ENCODE measurements at places on chromosomes 7 and 10.

- no peaks in the 10 kb centered on the region for H3K4me1 ChIP-seq
- H3K27ac ChIP-seq: no peak overlapping the region
- no peak for DNase-seq
Measured at GRCh38 chr10:32393911-32394310, 47.0 kb upstream of the EPC1 start.

GRCh38 chr10:110821508-110821907 is 50.2 kb upstream of the PDCD4 start:
- H3K4me1 ChIP-seq: peaks cover 80% of the 10 kb centered on the region
- peak overlapping the region; percentile 87 for H3K27ac ChIP-seq
- peak; percentile 88 for DNase-seq
- H3K27me3 ChIP-seq: no peaks in the 10 kb centered on the region
- H3K36me3 ChIP-seq: no peaks in the 10 kb centered on the region
- no peak overlapping the region for H3K4me3 ChIP-seq

GRCh38 chr7:102277901-102278300 is 8.8 kb upstream of the SH2B2 start:
- H3K36me3 ChIP-seq: no peaks in the 10 kb centered on the region
- H3K27ac ChIP-seq: no peak overlapping the region
- no peak for DNase-seq

- no peak overlapping the region for H3K4me3 ChIP-seq
- no peaks in the 10 kb centered on the region for H3K27me3 ChIP-seq
- DNase-seq: no peak
- H3K27ac ChIP-seq: peak overlapping the region; percentile 10
Measured at GRCh38 chr10:4280461-4281189, 495.6 kb upstream of the KLF6 start.

DNA sequence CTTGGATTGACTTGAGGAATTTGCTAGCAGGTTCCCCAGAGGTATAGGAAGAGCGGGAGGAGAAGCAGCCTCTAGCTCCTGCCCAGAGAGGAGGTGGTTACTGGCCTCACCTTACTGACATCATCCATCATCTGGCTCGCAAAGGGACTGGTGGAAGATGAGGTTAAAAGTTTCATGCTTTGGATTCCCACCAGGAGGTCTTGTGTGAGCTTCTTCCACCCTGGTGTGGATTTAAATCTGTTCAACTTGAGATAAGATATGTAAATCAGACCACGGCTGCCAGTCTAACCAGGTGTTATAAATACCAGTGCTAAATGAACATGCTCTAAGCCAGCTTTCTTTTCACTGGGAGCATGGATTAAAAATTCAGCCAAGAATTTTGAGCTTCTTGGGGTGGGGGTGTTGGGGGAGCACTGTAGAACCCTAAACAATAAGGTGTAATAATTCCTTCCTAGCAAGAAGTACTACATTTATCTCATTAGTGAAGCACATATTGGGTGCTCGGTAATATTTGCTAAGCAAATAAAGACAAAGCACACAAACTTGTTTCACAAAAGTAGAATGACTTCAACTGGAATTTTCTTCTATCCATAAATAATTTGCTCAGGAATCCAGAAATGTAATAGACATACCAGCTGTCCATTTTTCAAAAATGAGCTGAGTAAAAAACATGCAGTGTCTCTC is 7.8 kb downstream of the PROSER2 start:
- DNase-seq: no peak
- no peaks in the 10 kb centered on the region for H3K4me1 ChIP-seq
- no peaks in the 10 kb centered on the region for H3K27me3 ChIP-seq
- H3K4me3 ChIP-seq: no peak overlapping the region
- H3K27ac ChIP-seq: no peak overlapping the region
- H3K36me3 ChIP-seq: no peaks in the 10 kb centered on the region

GRCh38 chr7:108263425-108263824 is 133.3 kb upstream of the LAMB4 start:
- no peaks in the 10 kb centered on the region for H3K27me3 ChIP-seq
- no peak overlapping the region for H3K4me3 ChIP-seq
- peak; percentile 49 for DNase-seq
- peaks cover 9% of the 10 kb centered on the region for H3K4me1 ChIP-seq

GRCh38 chr10:7329219-7329618 is 81.6 kb downstream of the SFMBT2 start:
- DNase-seq: no peak
- H3K36me3 ChIP-seq: no peaks in the 10 kb centered on the region
- no peak overlapping the region for H3K4me3 ChIP-seq

DNA sequence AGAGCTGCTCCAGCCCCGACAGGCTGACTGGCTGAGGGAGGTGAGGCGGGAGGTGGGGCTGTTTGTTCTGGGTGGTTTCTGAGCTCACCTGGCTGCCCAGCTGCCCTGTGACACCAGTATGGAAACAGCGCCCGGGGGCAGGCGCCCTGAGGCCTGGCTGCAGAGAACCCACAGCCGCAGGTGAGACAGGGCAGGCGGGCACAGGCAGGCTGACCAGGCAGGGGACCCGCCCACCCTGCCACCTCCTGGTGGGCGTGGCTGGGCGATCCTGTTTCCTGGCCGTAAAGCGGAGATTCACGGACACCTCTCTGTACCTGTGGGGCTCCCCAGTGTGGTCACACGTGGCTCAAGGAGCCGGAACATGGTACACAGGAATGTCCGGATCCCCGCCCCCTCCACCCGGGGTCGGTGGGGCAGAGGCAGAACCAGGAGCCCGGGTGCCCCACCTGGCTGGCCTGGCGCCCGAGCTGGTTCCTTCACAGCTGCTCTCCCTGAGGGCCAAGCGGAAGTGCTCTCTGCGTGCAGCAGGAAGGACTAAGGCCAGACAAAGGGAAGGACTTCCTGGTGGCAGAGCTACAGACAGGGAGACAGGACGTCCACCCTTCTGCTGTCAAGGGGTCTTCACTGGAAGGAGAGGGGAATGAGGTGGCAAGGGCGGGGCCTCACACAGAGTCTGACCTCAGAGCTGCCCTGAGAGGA is 3.9 kb downstream of the MICALL2 start:
- no peak overlapping the region for H3K4me3 ChIP-seq
- H3K27me3 ChIP-seq: no peaks in the 10 kb centered on the region
- peak overlapping the region; percentile 33 for H3K27ac ChIP-seq
- H3K4me1 ChIP-seq: peaks cover 18% of the 10 kb centered on the region
- no peak for DNase-seq
- no peaks in the 10 kb centered on the region for H3K36me3 ChIP-seq

GRCh38 chr7:148241700-148242293 is 348.8 kb upstream of the C7orf33 start:
- no peak overlapping the region for H3K4me3 ChIP-seq
- H3K36me3 ChIP-seq: no peaks in the 10 kb centered on the region
- H3K4me1 ChIP-seq: no peaks in the 10 kb centered on the region
- no peak overlapping the region for H3K27ac ChIP-seq
- no peaks in the 10 kb centered on the region for H3K27me3 ChIP-seq

DNA sequence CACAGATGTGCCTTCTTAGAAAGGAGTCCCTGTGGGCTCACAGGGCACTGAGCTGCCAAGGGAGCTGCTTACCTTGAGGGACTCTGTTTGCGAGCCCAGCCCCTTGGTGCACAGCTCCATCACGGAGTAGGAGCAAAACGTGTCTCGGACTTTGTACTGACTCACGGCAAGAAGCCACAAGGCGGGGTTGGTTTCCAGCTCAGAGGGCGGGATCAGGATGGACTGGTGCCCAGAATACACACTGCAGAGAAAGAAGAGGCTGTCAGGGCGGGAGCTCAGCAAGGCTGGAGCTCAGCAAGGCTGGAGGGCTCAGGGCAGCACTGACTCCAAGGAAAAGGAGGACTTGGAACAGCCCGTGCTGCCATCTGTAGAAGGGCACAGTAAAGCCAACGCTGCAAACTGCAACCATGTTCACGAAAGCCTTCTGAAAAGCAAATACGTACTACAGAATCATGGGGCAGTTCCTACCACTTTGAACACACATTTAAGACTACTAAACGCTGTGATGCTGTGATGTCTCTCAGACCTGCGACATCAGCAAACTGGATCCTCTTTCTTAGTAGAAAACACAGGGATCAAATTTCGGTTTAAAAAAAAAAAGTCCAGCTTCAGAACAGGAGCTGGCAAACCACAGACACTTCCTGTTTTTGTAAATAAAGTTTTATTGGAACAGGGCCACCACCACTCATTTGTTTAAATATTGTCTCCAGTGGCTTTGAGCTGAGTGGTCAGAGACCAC is 194.3 kb downstream of the ZMYND11 start:
- H3K4me1 ChIP-seq: no peaks in the 10 kb centered on the region
- DNase-seq: peak; percentile 71

DNA sequence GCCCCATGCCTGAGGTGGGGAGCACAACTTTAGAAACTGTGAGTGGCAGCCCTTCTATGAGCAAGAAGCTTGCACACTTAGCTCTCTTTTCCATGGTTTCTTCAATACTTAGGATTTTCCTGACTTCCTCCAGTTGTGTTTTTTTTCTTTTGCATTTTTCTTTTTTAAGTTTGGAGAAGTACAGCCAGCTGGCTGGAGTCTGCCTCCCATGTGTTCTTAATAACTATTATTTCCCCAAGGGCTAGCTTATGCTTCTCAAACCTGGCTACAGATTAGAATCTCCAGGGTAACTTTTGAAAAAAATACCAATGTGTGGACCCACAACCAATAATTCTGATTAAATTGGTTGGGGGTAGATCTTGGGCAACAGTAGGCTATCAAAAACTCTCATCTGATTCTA is 37.4 kb upstream of the MEOX2 start:
- H3K36me3 ChIP-seq: no peaks in the 10 kb centered on the region
- DNase-seq: no peak
- H3K27me3 ChIP-seq: no peaks in the 10 kb centered on the region
- no peaks in the 10 kb centered on the region for H3K4me1 ChIP-seq
- H3K4me3 ChIP-seq: no peak overlapping the region

DNA sequence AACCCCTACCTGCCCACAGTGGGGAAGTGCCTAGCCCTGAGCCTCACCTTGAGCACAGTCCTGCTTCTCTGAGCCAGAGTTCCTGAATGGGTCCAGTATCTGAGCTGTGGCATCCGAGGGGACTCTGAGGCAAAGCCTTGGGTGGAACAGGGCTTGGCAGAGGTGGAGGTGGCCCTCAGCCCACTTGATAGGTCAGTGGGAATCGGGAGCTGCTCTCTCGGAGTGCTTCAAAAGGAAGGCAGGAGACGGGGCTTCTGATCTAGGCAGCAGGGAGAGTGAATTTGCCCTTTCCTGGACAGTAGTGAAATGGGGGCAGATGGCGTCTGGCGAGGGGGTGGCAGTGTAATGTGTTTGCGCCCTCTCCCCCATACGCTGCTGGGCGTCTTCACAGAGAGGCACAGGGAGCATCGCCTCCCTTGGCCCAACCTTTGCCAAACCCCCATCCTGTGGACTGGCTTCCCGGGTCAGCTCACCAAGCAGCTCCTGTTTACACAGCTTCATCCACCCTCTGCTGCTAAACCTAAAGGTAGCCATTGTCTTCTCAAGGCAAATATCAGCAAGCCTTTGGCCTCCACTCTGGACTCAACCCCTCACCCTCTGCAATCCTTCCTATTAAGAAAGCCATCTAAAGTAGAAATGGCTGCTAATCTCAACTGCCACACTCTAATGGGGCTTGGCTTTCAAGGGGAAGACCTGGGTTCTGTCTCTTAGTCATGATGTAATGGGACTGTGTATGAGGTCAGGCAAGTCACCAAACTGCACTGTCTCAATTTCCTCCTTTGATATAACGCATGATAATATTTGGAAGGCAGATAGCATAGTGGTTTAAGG is 21.1 kb upstream of the VDAC2 start:
- no peaks in the 10 kb centered on the region for H3K36me3 ChIP-seq
- no peak overlapping the region for H3K27ac ChIP-seq
- H3K4me1 ChIP-seq: peaks cover 5% of the 10 kb centered on the region
- no peak overlapping the region for H3K4me3 ChIP-seq

- no peak overlapping the region for H3K4me3 ChIP-seq
- H3K36me3 ChIP-seq: no peaks in the 10 kb centered on the region
- H3K27me3 ChIP-seq: no peaks in the 10 kb centered on the region
- peaks cover 47% of the 10 kb centered on the region for H3K4me1 ChIP-seq
Measured at GRCh38 chr7:2173189-2173827, 59.4 kb downstream of the MAD1L1 start.

DNA sequence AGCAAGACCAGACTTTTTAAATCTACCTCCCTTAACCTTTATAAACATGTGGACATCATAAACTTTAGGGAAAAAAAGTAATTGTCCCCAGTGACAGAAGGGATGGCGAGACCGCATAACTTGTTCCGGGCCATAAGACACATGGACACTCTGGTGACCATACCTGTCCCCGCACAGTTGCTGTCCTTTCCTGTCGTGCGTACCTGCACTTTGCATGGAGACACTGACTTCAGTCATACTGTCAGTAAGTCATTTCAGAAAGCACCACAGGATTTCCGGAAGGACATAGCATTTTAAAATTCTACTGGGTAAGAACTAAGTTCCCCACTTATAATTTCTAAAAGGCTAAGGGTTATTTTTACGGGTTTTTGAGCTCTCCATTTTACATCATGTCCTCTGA is 120.9 kb downstream of the CREB5 start:
- no peak overlapping the region for H3K4me3 ChIP-seq
- H3K27me3 ChIP-seq: no peaks in the 10 kb centered on the region
- peaks cover 9% of the 10 kb centered on the region for H3K4me1 ChIP-seq
- no peak for DNase-seq

DNA sequence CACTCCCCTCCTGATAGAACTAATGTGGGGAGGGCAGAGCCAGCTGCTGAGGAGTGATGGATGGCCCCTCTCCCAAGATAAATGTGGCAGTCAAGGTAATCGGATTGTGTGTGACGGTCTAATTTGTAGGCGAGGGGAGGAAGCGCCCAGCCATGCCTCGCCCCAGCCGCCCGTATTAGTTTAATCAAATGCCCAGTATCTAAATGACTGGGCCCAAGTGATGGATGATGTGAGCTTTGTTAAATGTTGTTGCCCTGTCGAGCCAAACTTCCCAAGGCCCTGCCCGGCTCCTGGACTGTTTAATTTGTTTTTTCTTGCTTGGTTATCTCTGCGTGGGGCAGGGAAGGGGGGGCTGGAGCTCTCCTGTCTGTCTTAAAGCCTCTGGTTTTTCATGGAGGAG is 88.4 kb upstream of the PPIF start:
- no peak overlapping the region for H3K27ac ChIP-seq
- H3K4me1 ChIP-seq: peaks cover 30% of the 10 kb centered on the region
- no peaks in the 10 kb centered on the region for H3K36me3 ChIP-seq
- no peaks in the 10 kb centered on the region for H3K27me3 ChIP-seq
- H3K4me3 ChIP-seq: no peak overlapping the region
- no peak for DNase-seq

DNA sequence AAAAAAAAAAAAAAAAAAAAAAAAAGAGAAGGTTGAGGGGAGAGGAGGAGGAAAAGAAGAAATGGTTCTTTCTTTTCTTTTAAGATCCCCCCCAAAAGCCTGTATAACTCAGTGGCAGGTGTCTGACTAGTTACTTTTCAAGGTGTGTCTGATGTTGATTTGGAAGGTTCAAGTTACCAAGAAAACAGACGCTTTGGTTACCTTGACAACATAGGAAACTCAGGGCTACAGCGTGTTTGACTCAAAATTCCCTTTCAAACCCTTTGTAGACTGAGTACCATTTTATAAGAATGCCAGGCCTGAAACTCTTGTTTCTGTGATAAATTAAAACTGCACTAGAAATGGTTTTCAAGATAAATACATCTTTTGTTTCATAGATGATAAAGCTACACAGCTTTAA is 286.8 kb downstream of the SKIDA1 start:
- no peaks in the 10 kb centered on the region for H3K36me3 ChIP-seq
- no peaks in the 10 kb centered on the region for H3K4me1 ChIP-seq
- H3K4me3 ChIP-seq: no peak overlapping the region
- no peak for DNase-seq
- H3K27me3 ChIP-seq: no peaks in the 10 kb centered on the region

- peaks cover 35% of the 10 kb centered on the region for H3K4me1 ChIP-seq
- no peak overlapping the region for H3K27ac ChIP-seq
- DNase-seq: no peak
- no peaks in the 10 kb centered on the region for H3K36me3 ChIP-seq
- no peaks in the 10 kb centered on the region for H3K27me3 ChIP-seq
- no peak overlapping the region for H3K4me3 ChIP-seq
Measured at GRCh38 chr7:28173531-28173930, 7.1 kb downstream of the JAZF1 start.

Measured in gastrocnemius medialis (tissue), 4 donors.